ENCODE measurements at places on chromosomes 2 and 18.

- peak overlapping the region; percentile 96 for H3K4me3 ChIP-seq
- H3K36me3 ChIP-seq = no peaks in the 10 kb centered on the region
- no peak for DNase-seq
- peaks cover 7% of the 10 kb centered on the region for H3K4me1 ChIP-seq
Observed at GRCh38 chr2:102736110-102736409, 25.8 kb upstream of the TMEM182 start.

DNA sequence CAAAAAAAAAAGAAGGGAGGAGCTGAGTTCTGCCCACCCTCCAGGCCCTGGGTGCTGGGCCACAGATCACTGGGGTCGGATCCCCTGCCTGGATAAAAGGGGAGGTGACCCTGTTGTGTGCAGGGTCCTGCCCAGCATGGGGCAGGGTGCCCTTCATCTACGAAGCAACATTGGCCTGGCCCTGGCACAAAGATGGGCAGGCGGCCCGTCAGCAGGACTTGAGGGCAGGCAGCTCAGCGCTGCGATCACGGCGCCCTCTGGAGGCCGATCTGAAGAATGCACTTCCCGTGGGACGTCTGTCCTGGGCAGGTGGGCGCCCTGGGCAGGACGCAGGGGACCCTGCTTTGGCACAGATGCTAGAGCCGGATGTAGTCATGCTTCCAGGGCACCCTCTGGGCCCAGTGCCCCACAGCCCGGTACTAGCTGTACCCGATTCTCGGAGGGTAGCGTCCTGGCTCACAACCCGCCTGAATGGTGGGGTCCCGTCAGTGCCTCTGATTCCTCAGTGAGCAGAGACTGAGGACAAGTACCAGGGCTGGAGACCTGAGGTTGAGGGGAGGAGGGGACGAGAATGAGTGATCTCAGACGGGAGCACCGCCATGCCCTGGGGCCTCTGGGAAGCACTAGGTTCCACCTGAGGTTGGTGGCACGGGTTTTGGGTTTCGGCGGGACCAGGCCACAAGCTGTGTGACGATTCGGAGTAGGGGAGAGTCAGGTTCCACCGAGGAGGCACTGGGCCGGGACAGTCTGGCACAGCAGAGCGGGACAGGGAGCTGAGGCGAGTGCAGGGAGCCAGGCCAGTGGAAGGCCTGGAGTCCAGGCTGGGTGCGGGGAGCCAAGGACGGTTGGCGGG lies 18.0 kb downstream of the ARID5A start:
- peak; percentile 89 for DNase-seq
- peak overlapping the region; percentile 43 for H3K4me3 ChIP-seq
- H3K27me3 ChIP-seq = no peaks in the 10 kb centered on the region
- H3K4me1 ChIP-seq = no peaks in the 10 kb centered on the region
- no peak overlapping the region for H3K27ac ChIP-seq

DNA sequence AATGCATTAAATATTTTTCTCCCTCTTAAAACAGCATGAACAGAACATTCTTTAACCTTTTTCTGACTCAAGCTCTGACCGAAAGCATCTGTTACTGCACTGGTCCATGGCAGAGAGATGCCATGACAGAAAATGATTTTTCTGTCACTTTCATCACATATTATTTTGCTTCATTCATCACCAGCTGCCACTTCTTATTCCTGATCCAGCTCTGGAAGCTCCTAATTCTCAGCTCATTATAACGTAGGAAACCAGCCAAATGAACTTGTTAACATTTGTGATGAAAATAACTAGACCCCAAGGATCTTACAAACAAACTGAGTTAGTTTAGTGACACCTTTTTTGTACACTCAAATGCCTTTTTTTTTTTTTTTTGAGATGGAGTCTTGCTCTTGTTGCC lies 7.6 kb upstream of the CFLAR start:
- no peaks in the 10 kb centered on the region for H3K27me3 ChIP-seq
- no peak overlapping the region for H3K27ac ChIP-seq
- no peaks in the 10 kb centered on the region for H3K36me3 ChIP-seq

- H3K27me3 ChIP-seq = peaks cover 14% of the 10 kb centered on the region
- no peaks in the 10 kb centered on the region for H3K4me1 ChIP-seq
- DNase-seq = no peak
- no peaks in the 10 kb centered on the region for H3K36me3 ChIP-seq
Observed at GRCh38 chr2:241859436-241860183, 916 bp upstream of the PDCD1 start.
